Chondrocyte (in vitro differentiated cells): ENCODE measurements at places on chromosomes 5 and 9. TPM values are rescaled to one million over a fixed set of nuclear protein-coding genes. Genes with fewer than 3 reads are reported as not detected.

Gene NR2F1
- total RNA-seq, result 28.7 to 41.9 TPM (median 30.8 TPM) in 3 replicates

Gene DRD1
- 0.10 to 0.35 TPM (median 0.23 TPM) in 3 replicates for total RNA-seq

GRCh38 chr5:94064025-94064424, 322.6 kb upstream of the POU5F2 start:
- no peak for DNase-seq
- no peaks in the 10 kb centered on the region for H3K4me1 ChIP-seq
- no peaks in the 10 kb centered on the region for H3K27me3 ChIP-seq

Gene CXCL14
- 0.21 TPM in 1 of 3 replicates, not detected in the others for total RNA-seq

Gene SNX2
- total RNA-seq, result 49.1 to 53.8 TPM (median 51.0 TPM) in 3 replicates

Gene PCDHB9
- 3.1 to 4.8 TPM (median 3.7 TPM) in 3 replicates for total RNA-seq

Gene OTP
- total RNA-seq, result not detected in 3 replicates

GRCh38 chr5:117455236-117456233, 880.9 kb upstream of the SEMA6A start:
- H3K4me1 ChIP-seq, result no peaks in the 10 kb centered on the region
- no peaks in the 10 kb centered on the region for H3K36me3 ChIP-seq
- no peak overlapping the region for H3K27ac ChIP-seq
- peak; percentile 56 for DNase-seq
- H3K4me3 ChIP-seq, result no peak overlapping the region

- H3K36me3 ChIP-seq, result peaks cover 1% of the 10 kb centered on the region
- peaks cover 4% of the 10 kb centered on the region for H3K27me3 ChIP-seq
- no peak overlapping the region for H3K4me3 ChIP-seq
- H3K4me1 ChIP-seq, result no peaks in the 10 kb centered on the region
- no peak for DNase-seq
- no peak overlapping the region for H3K27ac ChIP-seq
These were observed 8.5 kb upstream of the EGFLAM start for GRCh38 chr5:38249812-38250211.

GRCh38 chr5:19853616-19854240, 134.3 kb downstream of the CDH18 start:
- H3K27ac ChIP-seq, result no peak overlapping the region
- H3K27me3 ChIP-seq, result no peaks in the 10 kb centered on the region
- no peak for DNase-seq

- no peaks in the 10 kb centered on the region for H3K4me1 ChIP-seq
- DNase-seq, result no peak
- H3K4me3 ChIP-seq, result no peak overlapping the region
- peaks cover 2% of the 10 kb centered on the region for H3K27me3 ChIP-seq
- H3K36me3 ChIP-seq, result no peaks in the 10 kb centered on the region
- no peak overlapping the region for H3K27ac ChIP-seq
These were observed 12.0 kb downstream of the GDF9 start for GRCh38 chr5:132854301-132854700.

GRCh38 chr5:153799466-153799865, 239.2 kb downstream of the FAM114A2 start:
- H3K27me3 ChIP-seq, result no peaks in the 10 kb centered on the region
- no peak overlapping the region for H3K27ac ChIP-seq
- H3K4me3 ChIP-seq, result no peak overlapping the region
- H3K4me1 ChIP-seq, result peaks cover 3% of the 10 kb centered on the region

- H3K36me3 ChIP-seq, result no peaks in the 10 kb centered on the region
- peak overlapping the region; percentile 86 for H3K27ac ChIP-seq
- no peak for DNase-seq
- H3K27me3 ChIP-seq, result no peaks in the 10 kb centered on the region
- peak overlapping the region; percentile 10 for H3K4me3 ChIP-seq
These were observed 204.8 kb upstream of the HAPLN1 start for GRCh38 chr5:83925321-83925954.

Gene SPATA24
- 2.7 to 3.7 TPM (median 3.7 TPM) in 3 replicates for total RNA-seq

DNA sequence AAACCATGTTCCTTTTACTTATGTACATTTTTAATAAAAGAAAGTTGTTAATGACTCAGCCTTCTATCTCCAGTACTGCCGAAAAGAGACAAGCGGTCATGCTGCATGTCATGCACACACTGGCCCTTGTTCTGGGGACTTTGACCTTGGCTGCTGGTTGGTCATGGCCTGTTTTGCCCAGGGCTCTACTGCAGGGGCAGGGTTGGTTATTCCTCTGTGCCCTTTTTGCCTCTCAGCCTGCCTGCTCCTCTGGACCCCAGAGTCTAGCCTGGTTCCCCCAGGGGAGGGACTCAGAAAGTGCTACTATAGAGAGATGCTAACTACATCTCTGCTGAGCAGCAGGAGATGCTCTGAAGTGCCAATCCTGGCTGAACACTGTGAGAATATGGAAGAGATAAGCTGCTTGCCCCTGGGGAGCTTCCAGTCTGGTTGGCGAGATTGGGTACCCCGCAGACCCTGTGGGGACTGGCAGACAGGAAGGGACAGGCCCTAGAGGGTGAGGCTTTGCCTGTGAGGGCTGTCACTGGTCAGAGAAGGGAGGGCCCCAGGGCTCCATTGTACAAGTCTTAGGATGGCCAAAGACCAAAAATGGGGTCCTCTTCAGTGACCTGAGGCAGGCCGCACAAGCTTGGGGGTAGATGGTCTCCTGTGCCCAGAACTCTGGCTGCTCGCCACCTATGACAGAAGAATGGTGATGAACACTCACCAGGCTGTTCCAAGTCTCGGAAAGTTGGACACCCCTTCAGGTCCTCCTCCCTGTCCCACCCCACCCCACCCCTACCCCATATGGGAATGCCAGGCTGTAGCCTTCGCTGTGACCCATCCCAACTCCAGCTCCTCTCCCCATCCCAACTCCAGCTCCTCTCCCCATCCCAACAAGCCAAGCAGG, 14.3 kb downstream of the IRF1 start:
- H3K27ac ChIP-seq, result no peak overlapping the region
- no peaks in the 10 kb centered on the region for H3K36me3 ChIP-seq
- peak; percentile 55 for DNase-seq
- H3K27me3 ChIP-seq, result no peaks in the 10 kb centered on the region

DNA sequence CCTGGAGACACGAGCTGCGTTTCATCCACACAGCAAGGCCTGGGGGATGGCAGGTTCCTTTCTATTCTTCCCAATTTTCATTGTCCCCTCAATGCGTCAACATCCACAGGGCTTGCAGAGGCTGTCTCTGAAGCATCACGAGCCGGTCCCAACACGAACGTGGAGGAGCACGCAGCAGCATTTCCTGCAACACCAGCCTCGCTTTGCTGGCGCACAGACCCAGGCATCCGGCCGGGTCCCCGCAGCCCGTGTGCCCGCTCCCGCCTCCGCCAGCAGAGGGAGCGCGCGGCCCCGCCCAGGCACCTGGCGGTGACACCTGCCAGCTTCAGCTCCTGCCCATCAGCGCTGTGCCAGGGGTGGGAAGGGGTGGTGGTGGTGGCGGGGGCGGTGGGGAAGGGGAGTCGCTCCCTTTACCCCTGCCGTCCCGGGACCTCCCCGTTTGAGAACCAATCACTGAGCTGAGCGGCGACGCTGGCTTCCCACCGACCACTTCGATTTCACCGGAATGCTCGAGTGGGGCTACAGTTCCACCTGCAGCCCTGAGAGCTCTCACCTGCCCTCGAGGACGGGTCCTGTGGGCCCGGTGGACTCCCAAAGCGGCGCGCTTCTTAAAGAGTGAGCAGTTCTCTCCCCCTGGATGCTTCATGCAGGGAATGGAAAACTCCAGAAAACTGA, 464.5 kb downstream of the ICE1 start:
- no peaks in the 10 kb centered on the region for H3K36me3 ChIP-seq
- DNase-seq, result no peak
- peaks cover 4% of the 10 kb centered on the region for H3K27me3 ChIP-seq
- H3K27ac ChIP-seq, result no peak overlapping the region
- H3K4me3 ChIP-seq, result no peak overlapping the region

DNA sequence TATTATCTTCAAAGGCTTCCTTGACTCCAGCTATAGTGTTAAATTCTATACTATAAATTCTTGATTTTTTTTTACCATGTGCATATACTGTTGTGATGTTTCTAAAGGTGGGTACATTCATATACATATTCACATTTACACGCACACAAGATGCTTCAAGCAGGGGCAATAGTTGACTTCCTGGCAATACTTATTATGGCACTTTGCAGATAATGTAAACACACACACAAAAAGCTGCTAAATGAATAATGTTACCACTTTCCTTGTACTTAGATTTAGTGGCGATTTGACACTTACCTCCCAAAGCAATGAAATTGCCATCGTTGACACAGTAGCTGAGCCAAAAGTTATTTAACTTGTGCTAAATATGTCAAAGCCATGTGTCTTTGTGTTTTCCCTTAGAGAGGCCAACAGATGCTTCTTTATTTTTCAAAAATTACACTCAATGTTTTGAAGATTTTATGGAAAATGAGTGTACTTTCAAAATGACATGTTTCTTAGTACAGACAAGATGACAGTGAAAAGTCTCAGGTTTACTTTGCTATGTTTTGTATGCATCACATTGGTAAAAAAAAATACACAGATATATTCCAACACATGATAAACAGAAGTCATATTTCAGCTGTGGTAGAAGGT, 12.2 kb upstream of the ERAP2 start:
- H3K27ac ChIP-seq, result no peak overlapping the region
- H3K27me3 ChIP-seq, result no peaks in the 10 kb centered on the region
- no peaks in the 10 kb centered on the region for H3K36me3 ChIP-seq
- no peak for DNase-seq
- no peaks in the 10 kb centered on the region for H3K4me1 ChIP-seq

- DNase-seq, result no peak
- H3K4me3 ChIP-seq, result no peak overlapping the region
- H3K27ac ChIP-seq, result no peak overlapping the region
- peaks cover 30% of the 10 kb centered on the region for H3K4me1 ChIP-seq
- H3K27me3 ChIP-seq, result no peaks in the 10 kb centered on the region
These were observed 216.0 kb downstream of the KDM4C start for GRCh38 chr9:6973762-6974161.

DNA sequence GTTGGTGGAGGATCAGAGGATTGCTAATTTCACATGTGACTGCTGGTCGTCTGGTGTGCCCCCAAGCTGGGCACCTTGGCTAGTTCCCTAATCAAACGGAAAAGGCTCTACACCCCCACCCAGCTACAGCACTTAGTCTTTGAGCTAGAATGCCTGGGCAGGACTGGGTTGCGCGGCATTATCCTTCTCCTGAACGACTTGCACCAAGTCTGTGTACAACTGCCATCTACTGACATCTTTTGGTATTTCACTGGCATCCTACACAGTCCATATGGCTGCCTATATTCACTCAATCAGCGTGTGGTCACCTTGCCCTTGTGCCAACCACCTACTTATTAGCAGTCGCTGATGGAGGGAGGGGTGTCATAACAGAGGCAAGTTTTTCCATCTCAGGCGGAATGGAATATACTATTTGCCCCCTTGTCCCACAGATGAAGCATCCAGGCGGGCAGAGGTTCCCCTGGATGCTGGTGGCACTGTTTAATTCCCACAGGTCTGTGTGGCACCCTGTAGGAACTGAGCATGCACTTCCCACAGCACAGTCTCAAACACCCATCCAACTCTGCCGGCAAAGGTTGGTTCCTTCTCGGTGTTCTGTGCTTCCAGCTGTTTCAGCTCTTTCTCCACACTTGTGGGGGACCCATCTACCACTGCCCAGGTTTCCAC, 150.1 kb downstream of the OSTF1 start:
- no peak overlapping the region for H3K4me3 ChIP-seq
- H3K27me3 ChIP-seq, result peaks cover 13% of the 10 kb centered on the region
- peaks cover 5% of the 10 kb centered on the region for H3K4me1 ChIP-seq

GRCh38 chr5:87120518-87121303, 147.0 kb upstream of the RASA1 start:
- H3K27ac ChIP-seq, result peak overlapping the region; percentile 77
- H3K27me3 ChIP-seq, result no peaks in the 10 kb centered on the region
- no peak for DNase-seq
- H3K4me1 ChIP-seq, result peaks cover 45% of the 10 kb centered on the region
- no peak overlapping the region for H3K4me3 ChIP-seq

- no peaks in the 10 kb centered on the region for H3K36me3 ChIP-seq
- DNase-seq, result no peak
- H3K27ac ChIP-seq, result no peak overlapping the region
- no peak overlapping the region for H3K4me3 ChIP-seq
- peaks cover 1% of the 10 kb centered on the region for H3K27me3 ChIP-seq
These were observed 261.2 kb upstream of the CLINT1 start for GRCh38 chr5:158119961-158120723.
